ENCODE measurements at places on chromosomes 12 and 14.

DNA sequence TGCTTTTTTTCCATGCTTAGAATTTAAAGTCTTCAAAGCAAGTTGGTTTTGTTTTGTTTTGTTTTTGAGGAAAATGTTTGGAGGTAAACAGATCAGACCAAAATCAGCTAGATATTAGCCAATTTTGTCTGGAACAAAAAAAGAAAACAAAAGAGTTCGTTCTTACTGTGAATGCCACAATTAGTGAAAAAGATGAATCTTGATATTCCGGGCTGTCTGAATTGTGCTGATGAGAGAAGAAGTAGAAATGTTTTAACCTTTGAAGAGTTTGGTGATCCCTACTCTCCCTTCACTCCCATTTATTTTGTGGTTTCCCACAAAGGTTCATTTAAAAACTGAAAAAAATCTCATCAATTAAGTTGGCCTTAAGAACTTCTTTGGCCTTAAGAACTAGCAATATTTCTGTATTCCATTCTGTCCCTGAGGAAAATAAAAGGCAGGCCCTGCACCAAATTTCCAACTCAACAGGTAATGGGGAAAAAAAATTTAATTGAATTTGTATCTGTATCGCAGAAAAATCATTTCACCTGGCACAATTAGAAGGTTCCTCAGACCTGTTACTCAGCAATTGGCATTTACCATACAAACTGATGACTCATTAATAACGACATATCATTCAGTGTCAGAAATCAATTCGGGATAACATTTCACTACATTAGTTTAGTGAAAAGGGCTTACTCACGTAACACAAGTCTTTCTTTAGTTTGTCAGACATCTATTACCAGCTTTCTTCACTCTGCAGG, 562 bp upstream of the GLIPR1L2 start:
- no peak for DNase-seq

DNA sequence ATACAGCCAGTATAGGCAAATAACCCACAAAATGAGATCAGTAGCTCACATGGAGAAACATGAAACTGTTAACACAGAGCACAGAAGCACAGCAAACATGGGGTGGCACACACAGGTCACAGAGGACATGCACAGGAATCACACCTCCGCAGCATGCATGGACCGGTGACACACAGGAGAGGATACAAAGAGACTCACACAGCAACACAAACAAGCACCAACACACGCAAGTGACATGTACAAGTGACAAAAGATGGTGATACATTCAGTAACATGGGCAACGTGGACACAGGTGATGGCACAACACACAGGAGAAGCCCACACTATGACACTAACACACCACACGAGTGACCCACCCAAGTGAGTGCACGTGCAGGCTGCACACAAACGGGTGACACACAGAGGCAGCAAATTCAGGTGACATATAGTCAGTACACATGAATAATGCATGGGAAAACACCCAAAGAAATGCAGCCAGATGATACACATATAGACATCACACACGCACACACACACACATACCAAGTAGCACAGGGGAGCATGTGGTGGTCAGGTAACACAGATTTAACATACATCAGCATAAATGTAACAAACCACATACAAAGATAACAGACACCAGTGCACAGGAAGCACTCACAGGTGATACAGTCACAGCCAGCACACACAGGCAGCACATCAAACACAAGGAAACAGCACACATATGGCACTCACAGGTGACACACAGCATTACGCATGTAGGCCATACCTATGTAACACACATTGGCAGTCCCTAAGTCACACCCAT, 216.0 kb upstream of the SFSWAP start:
- DNase-seq = no peak

GRCh38 chr12:54161481-54162437, 27.0 kb downstream of the SMUG1 start:
- no peak for DNase-seq

DNA sequence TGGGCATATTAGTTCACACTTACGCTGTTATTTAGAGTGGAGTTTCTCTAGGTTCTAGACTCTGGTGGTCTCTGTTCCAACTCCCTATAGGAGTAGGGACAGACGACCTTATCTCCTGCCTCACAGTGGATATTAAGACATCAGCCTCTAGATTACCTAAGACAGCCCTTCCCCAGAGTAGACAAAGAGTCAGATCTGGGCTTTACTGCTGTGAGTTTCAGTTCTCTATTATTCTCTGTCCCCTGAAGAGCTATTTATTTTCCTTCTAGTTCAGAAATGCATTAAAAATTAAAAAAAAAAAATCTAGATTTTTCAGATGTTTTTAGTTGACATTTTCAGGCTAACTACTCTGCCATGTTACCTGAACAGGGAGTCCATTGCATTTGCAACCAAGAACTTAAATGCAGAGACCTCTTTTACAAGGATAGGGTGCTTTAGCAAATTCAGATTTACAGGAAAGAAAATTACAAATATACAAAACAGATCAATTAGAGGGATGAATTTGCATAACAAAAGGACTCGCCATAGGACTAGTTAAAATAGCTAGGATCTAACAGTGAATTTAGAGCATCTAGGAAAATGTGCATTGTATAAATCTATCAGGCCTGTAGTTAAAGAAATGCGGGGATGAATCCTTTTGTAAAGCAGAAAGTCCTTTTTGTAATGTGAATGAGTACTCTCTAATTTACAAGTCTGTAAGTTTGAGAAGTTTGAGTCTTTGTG, 381.4 kb downstream of the APAF1 start:
- DNase-seq = no peak

- no peak for DNase-seq
These were observed 192.8 kb downstream of the LRIG3 start for GRCh38 chr12:58727521-58727920.

DNA sequence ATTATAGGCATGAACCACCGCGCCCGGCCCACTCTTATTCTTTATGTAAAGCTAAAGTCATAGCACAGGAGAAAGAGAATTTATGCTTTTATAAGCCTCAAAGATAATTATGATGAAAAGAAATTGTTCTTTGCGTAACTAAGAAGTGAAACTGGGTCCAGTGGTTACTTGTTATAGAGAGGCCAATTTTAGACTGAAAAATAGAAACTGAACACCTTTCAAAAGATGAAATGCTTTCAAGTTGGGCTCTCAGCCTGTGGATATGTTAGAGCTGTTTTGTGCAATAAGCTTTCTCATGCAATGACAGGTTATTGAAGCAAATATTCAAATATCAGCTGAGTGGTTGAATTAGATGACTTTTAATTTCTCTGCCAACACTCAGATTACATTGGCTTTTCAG, 7.9 kb downstream of the TMEM253 start:
- no peak for DNase-seq

GRCh38 chr12:29133181-29133580, 15.9 kb upstream of the FAR2 start:
- no peak for DNase-seq

DNA sequence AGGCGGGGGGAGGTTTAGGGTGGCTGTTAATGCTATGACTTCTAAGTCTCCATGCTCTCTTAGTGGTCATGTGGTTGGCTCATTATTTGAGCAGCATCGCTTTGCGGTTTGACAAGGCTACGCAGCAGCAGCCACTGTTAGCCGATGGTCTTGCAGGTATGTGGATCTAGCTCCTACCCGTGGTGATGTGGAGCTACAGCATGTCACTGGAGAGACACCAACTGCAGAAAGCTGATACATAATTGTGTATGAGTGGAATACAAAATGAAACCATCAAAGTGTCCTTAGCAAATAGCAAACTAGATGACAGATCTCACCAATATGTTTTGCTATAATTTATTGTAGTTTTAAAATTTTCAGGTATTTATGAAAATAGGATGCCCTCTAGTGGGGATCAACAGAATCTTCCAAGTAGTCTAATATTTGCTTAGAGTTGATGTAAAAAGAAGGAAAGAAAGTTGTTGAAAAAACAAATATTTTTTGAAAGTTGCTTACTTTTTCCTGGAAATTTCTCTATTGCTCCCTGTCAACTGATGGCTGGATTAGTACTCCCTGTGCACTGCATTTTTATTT, 94.9 kb downstream of the NAV3 start:
- peak; percentile 94 for DNase-seq
